ENCODE measurements at places on chromosomes 11 and 22.

DNA sequence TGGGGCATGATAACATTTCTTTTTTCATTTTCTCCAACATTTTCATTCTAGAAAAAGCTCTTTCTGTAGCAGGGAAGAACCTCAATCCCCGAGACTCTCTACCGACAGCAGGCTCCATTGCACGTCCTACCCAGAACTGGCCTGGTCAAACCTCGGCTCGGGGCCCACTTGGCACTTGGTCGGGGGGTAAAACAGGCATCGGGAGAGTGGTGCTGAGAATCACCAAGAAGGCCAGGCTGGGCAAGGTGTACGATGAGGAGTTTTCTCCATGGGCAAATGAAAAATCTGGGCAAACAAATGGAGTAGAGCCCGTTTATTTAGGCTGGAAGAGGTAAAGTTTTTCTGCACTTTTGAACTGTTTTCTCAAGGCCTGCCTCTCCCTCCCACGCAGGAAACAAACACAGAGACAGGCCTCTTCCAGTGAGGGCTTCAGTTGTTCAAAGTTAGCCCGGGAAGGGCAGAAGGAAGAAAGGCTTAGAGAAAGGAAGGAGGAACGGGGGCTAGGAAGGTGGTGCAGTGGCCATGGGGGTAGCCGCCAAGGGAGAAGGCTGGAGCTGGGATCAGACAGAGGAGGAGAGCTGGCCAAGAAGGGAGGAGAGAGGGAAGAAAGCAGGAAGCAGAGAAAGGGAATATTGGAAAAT, 87.6 kb downstream of the ETS1 start:
- peaks cover 61% of the 10 kb centered on the region for H3K27me3 ChIP-seq
- no peak overlapping the region for H3K4me3 ChIP-seq
- no peak for DNase-seq
- H3K4me1 ChIP-seq, result peaks cover 2% of the 10 kb centered on the region

DNA sequence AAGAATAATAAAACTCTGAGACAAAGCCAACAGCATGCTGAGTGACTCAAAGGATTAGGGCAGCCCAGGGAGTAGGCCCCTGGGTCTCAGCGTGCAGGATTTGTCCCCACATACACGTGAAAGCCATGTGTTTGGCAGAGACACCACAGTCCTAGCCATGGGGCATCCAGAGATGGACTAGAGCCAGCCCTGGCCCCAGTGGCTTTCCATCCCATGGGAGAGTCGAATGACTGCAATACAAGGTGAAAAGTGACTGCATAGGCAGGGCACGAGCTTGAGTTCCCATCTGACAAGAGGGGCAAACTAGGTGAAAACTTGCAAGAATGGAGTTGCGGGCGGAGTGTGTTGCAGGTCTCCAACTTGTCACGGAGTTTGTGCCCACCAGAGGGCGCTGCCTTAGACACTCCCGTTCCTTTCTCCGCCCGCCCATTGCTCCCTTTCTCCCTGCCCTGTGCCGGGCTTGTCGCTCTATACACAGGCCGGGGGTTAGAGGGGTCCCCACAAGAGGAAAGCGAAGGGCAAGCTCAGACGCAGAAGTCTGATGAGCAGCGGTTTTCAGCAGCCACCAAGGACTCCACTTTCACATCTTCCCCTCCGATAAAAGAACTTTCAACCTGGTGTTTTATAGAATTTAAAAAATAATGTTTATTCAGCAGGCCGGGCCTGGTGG, 24.2 kb downstream of the TSKU start:
- H3K4me3 ChIP-seq, result no peak overlapping the region
- DNase-seq, result peak; percentile 79
- H3K27ac ChIP-seq, result no peak overlapping the region
- peaks cover under 1% of the 10 kb centered on the region for H3K4me1 ChIP-seq

DNA sequence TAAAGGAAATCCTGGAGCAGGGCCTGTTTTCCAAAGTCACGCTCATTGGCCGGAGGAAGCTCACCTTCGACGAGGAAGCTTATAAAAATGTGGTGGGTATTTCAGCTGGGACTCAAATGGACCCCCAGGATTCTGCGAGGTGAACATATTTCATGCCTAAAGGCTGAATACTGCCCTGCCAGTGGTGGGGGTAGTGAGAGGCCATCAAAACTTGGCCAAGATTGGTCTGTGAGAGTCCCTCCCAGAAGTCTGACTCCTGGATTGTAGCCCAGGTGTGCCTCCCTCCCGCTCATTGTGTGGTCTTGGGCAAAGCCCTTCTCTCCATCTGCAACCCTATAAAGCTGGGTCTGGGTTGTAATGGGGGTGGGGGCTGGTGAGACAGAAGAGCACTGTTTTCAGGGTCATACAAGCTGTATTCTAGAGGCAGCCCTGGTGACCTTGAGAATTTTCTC, 853 bp downstream of the HTATIP2 start:
- DNase-seq, result no peak
- peak overlapping the region; percentile 86 for H3K27ac ChIP-seq
- peak overlapping the region; percentile 76 for H3K4me3 ChIP-seq

DNA sequence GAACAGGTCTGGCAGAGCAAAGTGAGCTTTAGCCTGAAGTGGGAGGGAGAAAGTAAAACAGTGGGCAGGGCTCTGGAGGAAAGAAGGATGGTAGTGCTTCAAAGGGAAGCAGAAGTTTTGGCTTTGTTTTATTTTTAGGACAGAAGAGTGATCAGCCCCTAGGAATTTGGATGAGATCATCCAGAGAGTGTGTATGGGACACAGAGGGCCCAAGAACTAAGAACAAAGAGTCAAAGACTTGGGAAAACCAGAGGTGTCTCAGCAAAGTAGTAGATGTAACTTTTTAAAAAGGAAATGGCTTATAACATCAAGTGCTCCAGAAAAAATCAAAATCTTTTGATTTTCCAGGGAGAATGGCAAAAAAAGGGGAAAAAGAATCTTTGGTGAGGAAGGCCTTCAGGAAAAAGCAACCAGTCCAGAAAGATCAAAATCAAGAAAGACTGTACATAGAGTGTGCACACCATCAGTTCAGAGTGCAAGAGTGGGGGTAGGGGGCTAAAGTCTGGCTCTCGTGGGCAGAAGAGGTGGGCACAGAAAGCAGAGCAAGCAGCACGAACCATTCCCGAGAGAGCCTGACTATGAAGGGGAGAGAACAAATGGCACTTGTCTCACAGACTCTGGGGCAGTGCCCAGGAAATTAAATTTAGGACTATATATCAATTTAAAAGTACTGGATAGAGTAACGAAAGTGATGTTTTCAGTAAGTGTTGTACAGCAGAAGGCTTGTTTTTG, 30.0 kb downstream of the MAPK1 start:
- no peaks in the 10 kb centered on the region for H3K36me3 ChIP-seq
- H3K4me3 ChIP-seq, result no peak overlapping the region
- H3K27ac ChIP-seq, result peak overlapping the region; percentile 96

DNA sequence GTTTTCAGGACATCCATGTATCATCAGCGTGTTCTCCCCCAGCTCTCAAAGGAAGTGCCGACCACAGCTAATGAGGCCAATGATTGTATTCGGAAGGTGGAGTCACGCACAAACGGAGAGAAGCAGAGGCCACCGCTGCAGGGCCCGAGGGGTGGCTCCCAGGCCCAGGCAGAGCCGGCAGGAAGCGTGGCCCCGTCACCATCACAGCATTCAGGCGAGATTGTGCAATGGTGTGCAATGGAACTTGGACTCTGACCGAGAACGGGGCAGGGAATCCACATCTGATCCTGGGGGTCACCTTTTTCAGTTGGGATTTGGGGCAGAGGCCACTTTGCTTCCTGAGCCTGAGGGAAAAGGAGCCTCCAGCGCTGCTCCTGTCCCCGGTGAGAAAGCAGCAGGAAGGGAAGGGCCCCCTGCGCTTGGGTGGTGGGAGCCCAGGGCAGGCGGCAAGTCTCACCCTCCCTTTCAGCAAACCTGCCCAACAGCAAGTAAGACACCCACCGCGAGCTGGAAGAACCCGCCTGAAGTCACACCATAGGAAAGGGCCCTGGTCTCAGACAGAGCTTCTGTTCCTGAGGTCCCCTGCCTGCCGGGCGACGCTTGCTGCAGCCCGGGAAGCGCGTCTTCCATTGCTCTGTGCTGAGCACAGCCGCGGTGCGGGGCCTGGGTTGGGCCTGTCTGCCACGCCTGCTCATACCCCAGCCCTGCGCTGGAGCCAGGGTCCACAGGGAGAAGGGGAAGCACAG, 1430.7 kb downstream of the BRD1 start:
- H3K36me3 ChIP-seq, result no peaks in the 10 kb centered on the region
- no peaks in the 10 kb centered on the region for H3K4me1 ChIP-seq
- no peak overlapping the region for H3K4me3 ChIP-seq
- H3K27me3 ChIP-seq, result peaks cover 84% of the 10 kb centered on the region
